ENCODE measurements at places on chromosomes 12 and 14.

DNA sequence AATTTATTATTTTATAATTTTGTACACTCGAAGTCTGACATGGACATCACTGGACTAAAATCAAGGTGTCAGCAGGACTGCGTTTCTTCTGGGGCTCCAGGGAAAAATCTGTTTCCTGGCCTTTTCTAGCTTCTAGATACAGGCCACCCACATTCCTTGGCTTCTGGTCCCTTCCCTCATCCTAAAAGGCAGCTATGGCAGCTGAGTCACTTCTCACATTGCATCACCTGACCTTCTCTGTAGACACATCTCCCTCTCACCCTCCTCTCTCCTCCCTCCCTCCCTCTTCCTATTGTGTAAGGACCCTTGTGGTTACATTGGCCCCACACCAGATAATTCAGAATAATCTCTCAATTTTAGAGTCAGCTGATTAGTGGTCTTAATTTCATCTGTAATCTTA is 92.4 kb downstream of the RPS6KA5 start:
- no peak for DNase-seq

GRCh38 chr12:86663173-86663572 is 407.0 kb upstream of the MGAT4C start:
- no peak for DNase-seq

GRCh38 chr12:2284857-2285256 is 232.1 kb downstream of the CACNA1C start:
- no peak for DNase-seq

GRCh38 chr12:25993901-25994651 is 35.6 kb downstream of the RASSF8 start:
- no peak for DNase-seq

DNA sequence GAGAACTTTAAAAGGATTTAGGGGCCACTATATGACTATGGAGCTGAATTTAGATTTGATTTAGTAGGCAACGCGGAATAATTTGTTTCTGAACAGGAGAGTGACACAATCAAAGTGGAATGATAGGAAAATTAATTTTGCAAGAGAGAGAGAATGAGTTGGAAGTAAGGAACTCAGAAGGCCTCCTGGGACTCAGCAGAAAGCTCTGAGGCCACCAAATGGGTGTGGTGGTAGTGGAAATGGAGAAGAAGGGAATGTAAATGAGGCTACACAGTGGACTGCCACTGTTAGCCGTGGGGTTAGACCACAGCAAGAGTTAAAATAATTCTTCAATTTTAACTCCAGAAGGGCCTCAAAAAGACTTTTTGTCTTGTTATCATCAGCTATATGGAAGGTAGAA is 102.7 kb downstream of the LRRK2 start:
- no peak for DNase-seq

DNA sequence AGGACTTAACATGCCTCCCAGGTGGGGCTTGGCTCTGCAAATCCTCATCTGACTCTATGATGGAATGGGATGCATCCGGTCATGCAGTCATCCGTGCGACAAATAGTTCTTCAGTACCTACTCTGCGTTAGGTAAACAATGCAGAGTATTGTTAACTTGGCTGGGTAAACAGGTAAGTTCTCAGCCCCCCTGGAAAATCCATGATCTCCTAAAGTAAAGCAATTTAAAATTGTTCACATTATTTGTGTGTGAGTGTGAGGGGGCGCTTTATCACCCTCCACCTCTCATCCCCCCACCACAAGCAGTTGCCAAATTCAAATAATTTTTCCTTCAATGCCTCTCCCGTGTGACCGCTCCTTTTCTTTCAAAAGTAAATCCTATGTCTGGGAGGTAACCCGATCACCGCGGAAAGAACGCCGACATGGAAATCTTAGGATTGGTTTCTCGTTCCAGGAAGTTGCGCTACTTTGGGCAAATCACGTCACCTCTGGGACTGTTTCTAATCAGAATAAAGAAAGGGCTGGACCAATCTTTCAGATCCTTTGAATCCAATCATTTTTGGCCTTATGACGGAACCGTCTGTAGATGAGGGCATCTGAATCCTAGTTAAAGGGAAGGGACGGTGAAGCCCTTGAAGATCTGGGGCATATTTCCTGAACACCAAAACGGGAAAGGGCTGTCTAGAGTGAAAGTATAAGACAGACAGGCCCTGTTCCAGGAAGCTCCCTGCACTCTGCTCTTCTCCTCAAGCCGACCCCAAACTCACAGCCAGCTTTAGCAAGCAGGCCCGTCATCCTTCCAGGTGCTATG is 44.0 kb upstream of the SINHCAF start:
- DNase-seq = no peak

DNA sequence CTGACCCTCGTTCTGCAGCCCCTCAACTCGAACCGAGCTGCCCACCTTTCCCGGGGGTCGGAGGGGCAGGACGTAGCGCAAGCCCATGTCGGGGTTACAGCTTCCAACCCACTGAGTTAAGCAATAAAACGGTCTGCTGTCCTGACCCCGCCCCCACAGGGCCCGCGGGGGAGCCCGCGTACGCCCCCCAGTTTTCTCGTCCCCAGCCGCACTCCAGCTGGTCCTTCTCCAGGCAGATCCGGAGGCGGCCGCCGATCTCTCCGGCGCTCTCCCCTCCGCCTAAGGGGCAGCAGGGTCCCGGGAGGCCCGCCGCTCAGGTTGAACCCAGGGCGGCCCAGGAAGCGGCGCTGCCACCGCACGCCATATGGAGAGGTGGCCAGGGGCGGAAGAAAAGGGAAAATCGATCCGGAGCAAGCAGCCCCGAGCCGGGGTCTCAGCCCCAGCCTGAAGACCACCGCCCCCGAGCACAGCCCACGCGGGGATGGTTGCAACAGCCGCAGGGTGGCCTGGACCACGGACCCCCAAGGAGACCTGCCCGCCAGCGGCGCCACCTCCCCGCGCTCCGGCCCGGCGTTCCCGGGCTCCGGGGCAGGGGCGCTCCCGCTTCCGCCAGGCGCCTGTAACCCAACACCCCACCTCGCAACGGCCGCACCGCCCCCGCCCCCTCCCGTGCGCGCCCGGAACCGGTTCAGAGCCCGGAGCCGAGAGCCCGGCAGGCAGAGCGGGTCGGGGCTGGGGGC is 760 bp downstream of the ACTN1 start:
- DNase-seq = peak; percentile 39

DNA sequence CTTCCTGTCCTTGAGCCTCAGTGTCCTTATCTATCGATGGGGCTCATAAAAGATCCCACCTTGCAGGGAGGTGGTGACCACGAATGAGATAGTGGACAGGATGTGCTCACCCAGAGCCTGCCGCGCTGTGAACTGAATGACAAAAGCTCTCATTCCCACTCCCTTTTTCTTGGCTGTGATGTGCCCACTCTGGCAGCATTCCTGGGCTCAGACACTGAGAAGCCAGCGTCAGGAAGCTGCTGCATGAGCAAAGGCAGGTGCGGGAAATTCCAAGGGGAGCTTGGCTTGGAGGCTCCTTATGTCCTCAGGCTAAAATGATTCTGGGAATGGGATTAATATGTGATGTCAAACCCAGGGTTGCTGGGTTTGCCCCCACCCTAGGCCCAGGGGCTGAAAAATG is 61.6 kb downstream of the EFCAB11 start:
- no peak for DNase-seq

DNA sequence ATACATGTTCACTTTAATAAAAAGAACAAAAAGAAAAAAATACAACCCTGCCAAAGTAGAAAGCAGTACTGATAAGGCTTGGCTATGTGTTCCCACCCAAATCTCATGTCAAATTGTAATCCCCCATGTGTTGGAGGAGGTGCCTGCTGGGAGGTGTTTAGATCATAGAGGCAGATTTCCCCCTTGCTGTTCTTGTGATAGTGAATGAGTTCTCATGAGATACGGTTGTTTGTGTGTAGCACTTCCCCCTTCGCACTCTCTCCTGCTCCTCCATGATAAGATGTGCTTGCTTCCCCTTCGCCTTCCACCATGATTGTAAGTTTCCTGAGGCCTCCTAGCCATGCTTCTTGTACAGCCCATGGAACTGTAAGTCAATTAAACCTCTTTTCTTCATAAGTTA is 59.9 kb downstream of the USP15 start:
- no peak for DNase-seq

DNA sequence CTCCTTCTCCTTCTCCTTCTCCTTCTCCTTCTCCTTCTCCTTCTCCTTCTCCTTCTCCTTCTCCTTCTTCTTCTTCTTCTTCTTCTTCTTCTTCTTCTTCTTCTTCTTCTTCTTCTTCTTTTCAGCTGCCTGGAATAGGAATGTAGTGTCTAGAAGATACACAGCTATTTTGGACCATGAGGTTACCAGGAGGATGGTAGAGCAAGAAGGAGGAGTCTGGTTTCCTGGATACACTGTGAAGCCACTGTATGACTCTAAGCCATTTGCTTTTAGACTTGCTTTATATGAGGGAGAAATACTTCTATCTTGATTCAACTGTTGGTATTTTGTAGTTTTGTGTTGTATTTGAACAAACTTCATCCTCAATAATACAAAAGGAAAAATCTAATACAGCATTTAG is 3.0 kb upstream of the MYBPC1 start:
- no peak for DNase-seq

GRCh38 chr14:20904393-20905029 is 13.3 kb downstream of the RNASE3 start:
- no peak for DNase-seq

- no peak for DNase-seq
Measured at GRCh38 chr12:18296909-18297280, 35.6 kb downstream of the PIK3C2G start.

GRCh38 chr14:103576371-103577024 is 13.7 kb downstream of the COA8 start:
- DNase-seq = no peak

DNA sequence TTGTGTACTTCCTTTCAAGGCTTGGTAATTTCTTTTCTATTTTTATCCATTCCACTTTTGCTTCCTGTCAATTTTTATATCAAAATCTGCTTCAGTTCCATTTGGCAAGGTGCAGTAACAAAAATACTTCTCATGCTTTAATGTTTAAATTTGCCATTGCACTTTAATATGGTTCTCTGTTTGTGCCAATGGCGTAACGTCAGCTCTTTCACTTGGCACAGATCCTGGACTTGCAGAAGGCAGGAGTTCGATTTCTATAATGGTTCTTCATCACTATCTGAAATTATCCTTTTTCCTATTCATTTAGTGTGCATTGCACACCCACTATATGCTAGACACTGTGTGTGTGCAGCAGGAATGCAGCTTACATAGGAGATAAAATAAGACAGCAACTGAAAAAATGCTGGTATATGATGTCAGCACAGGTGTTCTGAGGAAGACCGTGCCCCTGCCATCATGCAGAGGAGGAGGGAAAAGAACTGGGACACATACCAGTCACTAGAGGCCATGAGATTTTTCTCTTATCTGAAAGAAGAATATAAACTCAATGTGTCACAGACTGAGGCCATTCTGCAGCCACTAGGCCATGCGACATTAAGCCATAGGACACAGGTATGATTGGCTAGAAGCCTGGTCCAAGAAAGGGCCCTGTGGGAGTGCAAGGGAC is 298.2 kb downstream of the RPAP3 start:
- DNase-seq = no peak

DNA sequence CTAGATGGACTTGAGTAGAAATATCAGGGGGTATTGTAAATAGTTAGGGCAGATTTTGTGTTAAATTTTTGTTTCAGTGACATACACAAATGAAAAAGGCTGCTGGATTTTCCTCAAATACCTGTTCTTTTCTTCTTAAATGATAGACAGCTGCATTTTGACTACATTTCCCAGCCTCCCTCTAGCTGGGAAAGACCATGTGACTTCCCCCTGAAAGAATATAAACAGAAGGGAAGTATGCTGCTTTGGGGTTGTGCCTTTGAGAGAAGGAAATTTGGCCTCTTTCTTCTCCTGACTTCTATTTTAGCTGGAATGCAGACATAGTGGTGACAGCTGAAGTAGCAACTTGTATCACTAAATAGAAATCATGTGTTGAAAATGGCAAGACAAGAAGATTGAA is 476.1 kb upstream of the SYT1 start:
- DNase-seq = no peak

GRCh38 chr12:111424189-111424792 is 18.6 kb downstream of the SH2B3 start:
- no peak for DNase-seq

GRCh38 chr12:92278378-92278828 is 132.8 kb upstream of the BTG1 start:
- DNase-seq = no peak

- DNase-seq = no peak
Measured at GRCh38 chr12:58424735-58425392, 483.5 kb downstream of the ATP23 start.

DNA sequence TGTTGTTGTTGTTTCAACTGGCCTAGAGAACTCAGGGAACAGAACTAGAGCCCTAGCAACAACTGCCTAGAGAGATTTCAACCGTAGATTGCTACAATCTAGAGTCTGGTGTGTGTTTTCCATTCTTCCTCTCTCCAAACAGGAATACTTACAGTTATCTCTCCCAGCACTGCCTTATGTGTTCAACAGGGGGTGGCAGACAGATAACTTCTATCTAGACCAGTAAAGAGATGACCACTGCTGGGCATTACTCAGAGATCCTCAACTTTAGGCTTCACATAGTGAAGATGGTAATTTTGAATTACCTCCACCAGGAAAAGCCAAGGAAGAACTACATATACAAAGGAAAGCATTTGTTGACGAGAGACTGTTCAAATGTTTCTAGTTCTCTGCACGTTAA is 4.8 kb downstream of the TXNDC16 start:
- DNase-seq = no peak

- DNase-seq = no peak
Measured at GRCh38 chr12:14772946-14773345, 30.3 kb downstream of the WBP11 start.

- DNase-seq = no peak
Measured at GRCh38 chr12:133233993-133234564, 1.6 kb downstream of the ANHX start.

Measured in stimulated activated CD4-positive, alpha-beta T cell treated with anti-CD3 and anti-CD28 coated beads, Interleukin-15, amount 100 ng/mL, for 1 hour (primary cell).